ENCODE measurements at places on chromosomes 12 and 14.

DNA sequence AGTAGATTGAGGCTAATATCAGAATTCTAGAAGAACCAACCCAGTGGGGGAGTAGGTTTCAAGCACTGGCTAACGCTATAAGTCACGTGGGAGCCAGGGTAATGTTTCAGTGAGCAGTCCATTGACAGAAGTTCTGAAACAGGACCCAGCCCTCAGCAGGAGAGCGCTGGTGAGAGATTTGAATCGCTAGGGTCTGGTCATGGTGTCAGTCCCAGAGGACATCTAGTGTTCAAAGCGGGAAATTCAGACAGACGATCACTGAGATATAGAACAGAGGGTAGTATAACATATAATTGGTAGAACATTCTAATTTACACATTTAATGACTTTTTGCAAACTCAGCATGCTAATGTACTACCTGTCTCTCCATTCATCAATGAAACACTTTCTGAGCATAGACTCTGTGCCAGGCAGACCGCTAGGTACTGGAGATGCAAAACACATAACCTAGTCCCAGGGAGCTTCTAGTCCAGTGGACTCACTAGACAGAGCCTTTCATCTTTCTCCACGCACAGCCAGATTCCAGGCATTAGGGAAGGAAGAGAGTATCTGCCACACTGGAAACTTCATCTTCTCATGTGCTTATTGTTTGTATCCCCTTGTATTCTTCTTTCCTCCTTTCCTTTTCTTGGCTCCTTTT lies 35.4 kb upstream of the RNASE3 start:
- DNase-seq = peak; percentile 70

GRCh38 chr12:116060764-116061163 lies 216.7 kb downstream of the MED13L start:
- no peak for DNase-seq

DNA sequence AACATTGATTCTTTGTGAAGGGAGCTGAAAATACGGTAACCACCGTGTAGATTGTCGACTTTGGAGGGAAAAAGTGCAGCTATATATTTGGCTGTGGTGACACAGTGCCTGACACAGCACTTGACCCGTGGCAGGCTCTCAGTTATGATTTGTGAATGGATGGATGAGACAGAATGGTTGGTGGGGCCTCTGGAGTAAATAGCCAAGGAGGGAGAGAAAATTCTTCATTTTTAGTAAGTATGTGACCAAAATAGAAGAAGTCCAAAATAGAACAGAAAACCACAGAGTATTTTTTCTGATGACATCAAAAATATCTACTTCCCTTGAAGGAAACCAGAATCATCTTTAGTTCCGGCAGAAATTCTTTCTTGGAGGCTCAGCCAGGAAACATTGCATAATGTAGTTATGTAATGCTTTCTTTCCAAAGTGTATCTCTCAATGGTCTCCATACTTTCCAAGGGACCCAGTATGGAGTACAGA lies 82.0 kb upstream of the WSCD2 start:
- no peak for DNase-seq

DNA sequence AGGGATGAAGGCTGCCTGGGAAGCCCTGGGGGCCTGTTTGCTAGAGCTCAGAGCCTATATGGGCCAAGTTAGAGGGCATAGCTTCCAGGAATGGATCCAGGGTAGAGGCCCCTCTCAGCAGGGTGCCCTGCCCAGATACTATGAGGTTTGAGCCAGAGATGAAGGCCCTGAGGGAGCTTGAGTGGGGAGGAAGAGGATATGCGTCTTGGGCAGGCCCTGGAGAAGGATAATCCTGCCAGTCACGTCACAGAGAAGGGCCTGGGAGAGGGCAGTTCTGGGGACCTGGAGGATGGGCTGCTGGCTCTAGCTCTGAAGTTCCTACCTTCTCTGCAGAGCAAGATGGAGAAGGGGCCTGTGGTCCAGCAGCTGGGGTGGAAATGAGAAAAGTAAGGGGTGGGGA lies 5.9 kb upstream of the CACNB3 start:
- no peak for DNase-seq

DNA sequence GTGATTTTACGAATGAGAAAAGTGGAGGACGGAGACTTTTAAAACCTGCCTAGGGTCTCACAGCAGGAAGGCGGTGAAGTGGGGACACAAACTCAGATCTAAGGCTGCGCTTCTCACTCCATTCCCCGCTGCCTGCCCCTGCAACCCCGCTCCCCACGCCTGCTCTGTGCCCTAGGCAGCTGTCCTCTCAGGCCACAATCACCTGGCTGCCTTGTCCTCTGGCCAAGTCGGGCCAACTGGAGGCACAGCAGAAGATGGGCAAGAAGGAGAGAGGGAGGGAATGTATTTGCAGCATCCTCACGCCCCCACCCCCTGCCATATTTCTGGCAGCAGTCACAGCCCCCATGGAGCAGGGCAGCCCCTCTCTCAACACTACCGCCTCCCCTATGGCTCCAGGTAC lies 94.9 kb downstream of the CHGA start:
- DNase-seq = no peak

DNA sequence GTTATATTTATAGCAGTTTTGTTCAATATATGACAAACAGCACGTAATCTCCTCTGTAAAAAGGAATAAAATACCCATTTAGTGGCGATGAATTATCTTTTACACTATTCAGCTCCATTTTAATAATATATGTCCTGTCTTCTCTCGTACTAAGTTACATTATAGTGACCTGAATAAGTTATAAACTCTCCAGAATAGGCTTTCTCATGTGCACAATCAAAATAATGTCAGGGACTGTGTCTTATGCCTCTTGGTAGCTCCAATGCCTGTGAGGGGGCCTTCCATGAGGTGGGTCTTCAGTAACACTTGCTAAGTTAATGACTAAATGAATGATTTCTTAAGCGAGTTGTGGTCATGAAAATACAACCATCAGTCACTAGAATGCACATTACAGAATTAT lies 150.9 kb downstream of the MDGA2 start:
- no peak for DNase-seq

DNA sequence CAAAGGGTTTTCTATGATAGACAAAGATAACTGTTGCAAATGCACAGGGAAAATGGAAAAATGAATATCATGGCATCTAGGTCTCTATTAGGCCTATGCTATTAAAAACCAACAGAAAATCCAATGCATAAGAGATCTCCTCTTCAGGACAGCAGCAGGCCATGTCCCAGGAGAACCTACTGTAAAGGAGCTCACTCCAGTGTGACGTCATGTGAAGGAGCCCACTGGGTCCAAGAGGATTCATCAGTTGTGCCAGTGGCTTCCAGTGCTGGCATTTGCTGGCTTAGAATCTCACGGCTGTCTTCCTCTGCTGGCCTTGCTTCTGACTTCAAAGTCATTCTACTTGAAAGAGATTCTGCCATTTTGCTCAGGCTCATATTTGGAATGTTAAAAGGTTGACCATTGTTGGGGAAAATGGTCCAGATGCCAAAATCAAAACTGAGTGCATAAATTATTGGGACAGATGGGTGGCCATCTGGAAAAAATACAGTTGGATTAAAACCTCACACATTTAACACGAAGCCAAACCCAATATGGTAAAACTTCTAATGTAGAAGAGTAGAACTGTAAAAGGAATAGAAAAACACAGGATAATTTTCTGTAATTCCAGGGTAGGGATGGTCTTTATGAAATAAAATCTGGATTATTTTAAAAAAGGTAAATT lies 75.4 kb upstream of the ARID2 start:
- no peak for DNase-seq

DNA sequence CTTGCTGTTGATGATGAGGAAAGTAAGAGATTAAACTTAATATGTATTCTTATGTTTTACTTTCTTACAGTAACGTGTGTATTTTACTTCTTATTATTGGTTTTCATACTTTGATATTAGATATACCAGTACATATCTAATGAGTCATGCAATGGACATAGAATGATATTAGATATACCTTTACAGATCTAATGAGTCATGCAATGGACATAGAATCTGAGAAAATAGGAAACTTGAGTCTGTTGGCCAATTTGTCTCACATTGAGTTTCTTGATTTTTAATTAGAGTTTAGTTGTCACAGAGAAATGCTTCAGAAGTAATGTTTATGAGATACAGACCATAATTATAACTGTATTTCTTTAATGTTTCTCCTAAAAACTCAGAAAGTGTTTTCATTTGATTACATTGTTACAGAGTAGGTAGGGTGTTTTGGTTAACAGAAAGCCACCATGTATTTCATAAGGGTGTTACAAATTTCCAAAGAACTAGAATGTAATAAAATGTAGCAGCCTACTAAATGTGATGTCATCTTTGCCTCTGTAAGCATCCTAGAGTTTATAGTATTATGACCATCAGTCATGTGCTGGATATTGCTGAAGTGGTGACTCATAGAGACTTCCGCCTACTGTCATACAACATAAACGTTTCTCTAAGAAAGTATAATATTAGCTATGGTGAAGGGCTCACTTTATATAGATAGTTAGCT lies 3.0 kb downstream of the GAS2L3 start:
- no peak for DNase-seq

DNA sequence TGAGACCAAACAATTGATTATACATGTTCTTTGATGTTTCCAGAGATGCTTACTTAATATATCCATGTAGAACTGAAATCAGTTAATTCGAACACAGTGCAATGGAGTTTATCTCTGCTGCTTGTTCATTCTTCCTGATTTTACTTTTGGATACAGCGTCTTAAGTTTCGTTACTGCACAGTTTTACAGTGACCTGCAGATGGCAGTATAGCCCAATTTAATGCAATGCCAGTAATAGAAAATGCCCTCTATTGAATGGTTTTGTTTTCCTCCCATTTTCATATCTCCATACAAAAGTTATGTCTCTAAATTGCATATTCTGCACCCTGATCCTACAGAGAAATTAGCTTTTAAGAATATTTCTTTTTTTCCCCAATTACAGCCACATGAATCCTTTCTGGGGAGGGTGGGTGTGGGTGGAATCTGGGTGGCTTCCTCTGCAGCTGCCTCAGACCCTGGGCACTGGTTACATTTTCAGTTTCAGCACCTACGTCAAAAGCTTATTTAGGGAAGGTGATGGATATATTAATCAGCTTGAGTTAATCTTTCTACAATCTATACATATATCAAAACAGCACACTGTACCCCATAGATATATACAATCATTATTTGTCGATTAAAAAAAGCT lies 101.1 kb upstream of the DCD start:
- DNase-seq = no peak

DNA sequence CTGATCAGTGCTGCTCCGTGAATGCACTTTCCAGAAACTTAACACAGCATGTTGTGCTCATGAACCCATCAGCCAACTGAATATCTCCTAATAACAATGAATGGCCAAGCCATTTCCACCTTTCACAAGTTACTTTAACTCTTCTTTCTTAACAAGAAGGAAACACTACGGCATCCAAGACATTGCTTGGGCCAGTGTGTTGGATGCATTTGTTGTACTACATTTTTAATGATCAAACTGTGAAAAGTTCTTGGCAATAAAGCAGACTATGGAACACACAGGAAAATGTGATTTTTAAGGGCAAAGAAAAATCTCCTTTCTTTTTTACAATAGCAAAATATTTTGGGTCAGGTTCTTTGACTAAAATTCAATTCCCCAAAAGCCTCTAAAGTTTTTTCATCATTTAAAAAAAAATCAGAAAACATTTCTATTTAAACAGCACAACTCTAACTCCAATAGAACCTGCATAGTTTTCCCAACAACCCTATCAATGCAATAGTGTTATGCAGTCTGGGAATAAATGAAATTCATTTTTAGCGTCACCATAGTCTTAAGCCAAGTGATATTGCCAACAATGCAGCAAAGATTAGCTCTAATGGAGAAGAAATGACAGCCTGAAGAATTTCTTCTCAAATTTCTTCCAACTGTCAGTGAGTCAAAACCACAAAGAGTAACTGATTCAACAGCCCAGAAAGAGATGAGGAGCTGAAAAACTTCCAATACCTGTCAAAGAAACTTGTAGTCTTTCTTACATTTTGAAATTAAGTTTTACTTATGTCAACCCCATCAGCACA lies 50.7 kb upstream of the PTPRR start:
- no peak for DNase-seq

DNA sequence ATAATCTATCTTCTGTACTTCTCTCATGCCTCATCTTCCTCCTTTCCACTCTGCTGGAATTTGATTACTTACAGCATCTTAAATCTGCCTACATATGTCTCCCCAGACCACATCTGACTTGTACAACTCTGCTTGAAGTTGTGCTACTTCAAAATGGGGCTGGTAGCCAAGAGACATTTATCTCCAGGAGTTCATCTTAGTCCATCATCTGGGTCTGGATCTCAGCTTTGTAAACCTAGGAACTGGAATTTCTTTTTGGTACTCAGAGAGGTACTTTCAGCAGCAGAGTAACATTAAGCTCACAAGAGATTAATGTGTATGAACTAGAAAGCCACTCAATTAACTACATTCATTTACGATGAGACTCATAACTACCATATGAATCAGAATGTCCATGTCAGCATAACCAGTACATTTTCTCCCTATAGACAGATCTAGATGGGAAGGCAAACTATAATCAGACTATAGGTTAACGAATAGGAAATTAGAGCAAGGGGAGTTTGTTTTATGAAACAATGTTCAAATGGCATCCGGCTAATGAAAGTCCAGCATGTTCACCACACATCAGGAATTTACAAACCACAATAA lies 178.8 kb downstream of the CEP128 start:
- DNase-seq = no peak

GRCh38 chr14:76434220-76434619 lies 58.3 kb downstream of the ESRRB start:
- no peak for DNase-seq

DNA sequence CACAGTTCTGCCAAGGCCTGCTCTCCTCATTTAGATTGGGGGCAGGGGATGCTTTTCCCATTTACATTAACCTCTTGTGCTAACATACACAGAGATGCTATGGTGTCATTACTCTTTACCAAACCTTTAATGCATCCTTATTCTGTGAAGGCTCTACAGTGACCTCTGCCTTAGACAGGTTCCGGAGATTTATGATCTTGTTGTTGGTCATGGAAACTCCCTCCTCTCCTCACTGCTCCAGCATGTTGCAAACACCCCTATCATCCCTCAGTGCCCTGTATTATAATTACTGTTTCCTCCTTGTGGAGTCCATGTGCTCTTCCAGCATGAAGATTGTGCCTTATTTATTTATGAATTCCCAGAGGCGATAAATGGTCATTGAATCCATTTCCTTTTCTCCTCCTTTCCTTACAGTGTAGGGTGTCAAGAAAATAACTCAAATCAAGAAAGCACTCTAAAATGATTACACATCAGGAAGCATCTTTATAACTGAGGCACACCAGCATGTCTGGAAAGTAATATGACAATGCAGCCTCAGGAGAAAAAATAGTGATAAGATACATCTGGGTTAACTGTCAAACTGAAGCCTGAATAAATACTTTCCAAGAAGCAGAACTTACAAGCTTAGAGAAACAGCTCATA lies 37.8 kb downstream of the RTN1 start:
- DNase-seq = no peak

DNA sequence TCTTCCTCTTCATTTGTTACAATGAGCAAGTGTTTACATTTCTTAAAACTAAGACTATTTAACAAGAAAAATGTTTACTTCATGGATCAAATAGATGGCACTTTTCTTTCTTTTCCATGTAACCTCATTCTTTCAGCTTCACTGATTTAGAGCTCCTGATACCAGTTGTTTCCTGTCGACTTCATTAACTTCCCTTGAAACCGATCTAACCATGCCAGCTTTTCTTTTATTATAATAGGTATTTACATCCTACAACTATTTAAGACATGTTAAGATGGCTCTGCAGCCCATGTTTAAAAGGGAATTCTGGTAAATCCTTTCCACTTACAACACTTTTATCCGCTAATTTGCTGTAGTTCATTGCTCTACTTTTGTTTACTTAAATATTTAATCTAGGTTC lies 107.3 kb upstream of the DCN start:
- DNase-seq = no peak

GRCh38 chr14:63962906-63963305 lies 110.1 kb downstream of the SYNE2 start:
- DNase-seq = no peak

All from lower lobe of right lung (tissue), 2 donors.